Neural crest cell (in vitro differentiated cells): ENCODE measurements at places on chromosomes 2 and 18. TPM values are rescaled to one million over a fixed set of nuclear protein-coding genes. Genes with fewer than 3 reads are reported as not detected.
A peak's percentile ranks its signal among the peaks of the same experiment; 100 is the strongest.

DNA sequence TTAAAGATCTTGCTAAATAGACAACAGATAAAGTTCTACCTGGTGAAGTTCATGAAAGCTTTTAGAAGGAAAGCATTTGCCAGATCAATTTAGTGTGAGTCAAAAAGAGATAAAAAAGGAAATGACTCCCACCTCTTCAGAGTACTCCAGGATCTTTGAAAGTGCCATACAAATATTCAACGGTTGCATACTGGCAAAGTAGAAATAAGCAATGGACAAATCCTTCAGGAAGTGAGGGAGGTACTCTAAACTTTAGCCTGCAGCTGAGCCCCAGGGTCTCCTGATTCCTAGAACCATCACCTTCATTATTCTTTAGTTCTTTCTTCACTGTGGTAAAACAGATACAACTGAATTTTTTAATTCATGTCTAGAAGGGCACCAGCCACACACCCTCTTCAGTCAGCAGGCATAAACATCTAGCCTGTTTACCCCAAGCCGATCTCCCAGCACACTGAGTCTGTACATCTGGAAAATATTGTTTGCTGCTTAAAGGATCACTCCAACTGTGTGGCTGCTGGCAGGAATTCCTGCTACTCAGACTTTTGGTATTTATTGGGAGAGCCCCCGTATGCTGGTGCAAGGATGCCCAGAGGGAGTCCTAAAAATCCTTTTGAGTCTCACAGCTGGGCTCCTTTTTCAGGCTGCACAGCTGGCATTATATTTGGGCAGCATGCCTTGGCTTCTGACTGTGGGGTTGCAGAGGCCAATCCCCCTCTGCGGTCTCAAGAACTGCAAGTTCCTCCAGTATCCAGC, 72.3 kb upstream of the SESTD1 start:
- H3K36me3 ChIP-seq = no peaks in the 10 kb centered on the region
- no peak overlapping the region for H3K4me3 ChIP-seq
- no peak for DNase-seq
- H3K4me1 ChIP-seq = peaks cover 29% of the 10 kb centered on the region

DNA sequence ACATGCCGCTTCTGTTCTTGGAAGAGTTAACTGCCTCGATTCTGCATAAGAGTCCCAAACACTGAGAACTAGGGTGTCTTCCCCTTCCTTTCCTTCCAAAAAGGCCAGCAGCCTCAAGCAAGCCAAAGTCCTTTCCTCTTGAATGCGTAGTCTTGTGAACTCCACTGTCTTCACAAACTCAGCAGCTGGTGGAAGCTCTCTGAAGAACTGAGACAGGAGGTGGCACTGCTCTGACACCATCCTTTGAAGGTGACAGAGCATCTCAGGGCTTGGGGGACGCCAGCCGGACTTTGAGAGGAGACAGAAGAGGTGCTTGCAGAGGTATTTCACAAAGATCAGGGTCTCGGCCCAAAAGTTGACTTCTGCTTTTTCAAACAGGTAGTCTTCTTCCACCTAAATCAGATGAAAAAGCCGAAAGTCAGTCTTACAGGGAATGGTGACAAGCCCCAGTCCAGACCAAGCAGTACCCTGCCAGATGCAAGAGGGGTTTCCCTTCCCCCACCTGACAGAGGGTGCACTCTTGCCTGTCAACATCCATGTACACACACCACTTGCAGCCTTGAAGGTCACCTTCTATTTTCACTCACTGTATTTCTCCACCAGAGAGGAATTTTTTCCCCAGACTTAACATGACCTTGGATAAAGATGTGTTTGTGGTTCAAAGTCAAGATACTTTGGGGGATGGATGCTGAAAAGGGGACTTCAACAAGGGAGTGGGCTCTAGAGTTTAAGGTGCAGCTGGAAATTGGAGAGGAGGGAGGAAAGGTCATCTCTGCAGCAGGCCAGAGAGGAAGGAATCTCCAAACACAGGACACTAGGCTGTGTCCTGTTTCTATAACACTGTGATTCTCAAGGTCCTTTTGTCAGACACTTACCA, 4.8 kb upstream of the ZFP36L2 start:
- peaks cover 11% of the 10 kb centered on the region for H3K4me1 ChIP-seq
- no peak overlapping the region for H3K27ac ChIP-seq
- no peaks in the 10 kb centered on the region for H3K27me3 ChIP-seq
- H3K36me3 ChIP-seq = no peaks in the 10 kb centered on the region
- H3K4me3 ChIP-seq = no peak overlapping the region

Gene DOCK10
- 29.7 and 32.4 TPM in 2 replicates for total RNA-seq

- H3K27me3 ChIP-seq = no peaks in the 10 kb centered on the region
- H3K4me1 ChIP-seq = peaks cover 19% of the 10 kb centered on the region
- H3K27ac ChIP-seq = peak overlapping the region; percentile 69
- no peak for DNase-seq
- no peaks in the 10 kb centered on the region for H3K36me3 ChIP-seq
These were observed 818 bp downstream of the ITGB1BP1 start for GRCh38 chr2:9422321-9423099.

Gene FSIP2
- total RNA-seq = 8.0 and 10.1 TPM in 2 replicates

GRCh38 chr2:40244675-40245074, 207.2 kb downstream of the SLC8A1 start:
- peak overlapping the region; percentile 8 for H3K27ac ChIP-seq
- H3K4me3 ChIP-seq = no peak overlapping the region
- H3K4me1 ChIP-seq = peaks cover 23% of the 10 kb centered on the region
- no peaks in the 10 kb centered on the region for H3K36me3 ChIP-seq

Gene CD8B
- total RNA-seq = not detected in 2 replicates

Gene ASPRV1
- 1.2 and 1.7 TPM in 2 replicates for total RNA-seq

DNA sequence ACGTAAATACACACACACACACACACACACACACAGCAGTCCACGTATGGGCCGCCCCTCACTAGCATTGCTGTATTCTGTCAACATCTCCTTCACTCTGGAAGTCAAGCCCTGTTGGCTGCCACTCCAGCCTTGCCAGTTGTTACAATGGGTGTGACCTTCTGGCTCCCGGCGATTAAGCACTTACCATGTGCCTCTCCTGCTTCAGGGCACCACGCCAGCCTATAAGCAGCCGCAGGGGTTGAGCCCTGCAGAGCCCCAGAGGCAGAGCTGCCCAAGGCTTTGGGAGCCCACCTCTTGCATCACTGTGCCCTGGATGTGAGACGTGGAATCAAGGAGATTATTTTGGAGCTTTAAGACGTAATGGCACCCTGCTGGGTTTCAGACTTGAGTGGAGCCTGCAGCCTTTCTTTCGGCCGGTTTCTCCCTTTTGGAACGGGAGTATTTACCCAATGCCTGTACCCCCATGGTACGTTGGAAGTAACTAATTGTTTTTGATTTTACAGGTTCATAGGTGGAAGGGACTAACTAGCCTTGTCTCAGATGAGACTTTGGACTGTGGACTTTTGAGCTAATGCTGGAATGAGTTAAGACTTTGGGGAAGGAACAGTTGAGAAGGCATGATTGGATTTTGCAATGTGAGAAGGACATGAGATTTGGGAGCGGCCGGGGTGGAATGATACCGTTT, 54.5 kb upstream of the ROCK2 start:
- H3K36me3 ChIP-seq = no peaks in the 10 kb centered on the region
- H3K27ac ChIP-seq = peak overlapping the region; percentile 75
- no peak for DNase-seq
- H3K4me3 ChIP-seq = no peak overlapping the region
- H3K4me1 ChIP-seq = peaks cover 40% of the 10 kb centered on the region
- H3K27me3 ChIP-seq = no peaks in the 10 kb centered on the region

DNA sequence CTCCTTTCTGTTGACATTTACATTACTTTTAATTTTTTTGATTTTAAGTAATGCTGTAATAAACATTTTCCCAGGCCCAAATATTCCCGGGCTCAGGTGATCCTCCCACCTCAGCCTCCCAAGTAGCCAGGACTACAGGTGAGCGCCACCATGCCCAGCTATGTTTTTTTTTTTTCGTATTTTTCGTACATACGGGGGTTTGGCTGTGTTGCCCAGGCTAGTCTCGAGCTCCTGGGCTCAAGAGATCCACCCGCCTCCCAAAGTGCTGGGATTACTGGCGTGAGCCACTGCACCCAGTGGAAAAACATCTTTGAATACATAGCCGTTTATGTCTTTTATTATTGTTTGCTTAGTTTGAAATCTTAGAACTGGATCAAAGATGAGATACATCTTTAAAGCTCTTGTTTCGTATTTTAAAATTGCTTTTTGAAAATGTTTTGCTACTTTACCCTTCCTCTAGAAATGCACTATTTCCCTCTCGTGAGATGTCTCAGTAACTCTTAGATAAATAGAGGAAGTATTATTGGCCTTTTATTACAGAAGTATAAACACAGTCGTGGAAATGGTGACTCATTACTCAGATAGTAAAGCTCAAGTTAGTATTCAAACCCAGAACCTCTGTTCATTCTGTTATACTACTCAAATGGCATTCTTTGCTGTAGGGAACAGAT, 2.4 kb downstream of the SMCHD1 start:
- peaks cover 16% of the 10 kb centered on the region for H3K27me3 ChIP-seq
- peak overlapping the region; percentile 90 for H3K4me3 ChIP-seq
- H3K36me3 ChIP-seq = peaks cover 6% of the 10 kb centered on the region
- no peak overlapping the region for H3K27ac ChIP-seq
